AG20443 (cell line): ENCODE measurements at places on chromosomes 6 and 20.
A peak's percentile ranks its signal among the peaks of the same experiment; 100 is the strongest.

DNA sequence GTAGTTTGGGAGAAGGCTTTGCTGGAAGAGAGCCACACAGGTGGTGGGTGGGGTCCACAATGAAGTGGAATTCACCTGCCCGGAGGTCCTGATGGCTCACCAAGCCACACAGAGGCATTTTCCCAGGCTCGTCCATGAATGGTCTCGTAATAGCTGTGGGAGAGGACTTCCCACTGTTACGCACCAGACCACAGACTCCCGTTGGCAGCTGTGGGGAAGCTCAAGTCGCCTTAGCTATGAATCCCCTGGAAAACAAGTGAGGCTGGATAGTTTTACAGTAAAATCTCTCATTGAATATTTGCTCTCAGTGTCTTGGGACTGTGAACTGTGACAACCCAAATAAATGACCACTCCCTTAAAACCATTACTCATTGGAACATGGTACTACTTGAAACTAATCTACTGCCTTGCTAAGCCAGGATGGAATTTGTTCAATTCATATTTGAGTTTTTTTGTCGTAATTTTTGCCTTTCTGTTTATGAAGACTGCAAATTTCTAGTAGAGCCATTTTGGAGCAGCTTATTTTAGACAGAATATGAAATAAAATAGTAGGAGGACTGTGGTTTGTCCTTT, 79.4 kb downstream of the JAG1 start:
- DNase-seq, result no peak

GRCh38 chr20:58682656-58683531, 9.7 kb upstream of the NPEPL1 start:
- no peak for DNase-seq

DNA sequence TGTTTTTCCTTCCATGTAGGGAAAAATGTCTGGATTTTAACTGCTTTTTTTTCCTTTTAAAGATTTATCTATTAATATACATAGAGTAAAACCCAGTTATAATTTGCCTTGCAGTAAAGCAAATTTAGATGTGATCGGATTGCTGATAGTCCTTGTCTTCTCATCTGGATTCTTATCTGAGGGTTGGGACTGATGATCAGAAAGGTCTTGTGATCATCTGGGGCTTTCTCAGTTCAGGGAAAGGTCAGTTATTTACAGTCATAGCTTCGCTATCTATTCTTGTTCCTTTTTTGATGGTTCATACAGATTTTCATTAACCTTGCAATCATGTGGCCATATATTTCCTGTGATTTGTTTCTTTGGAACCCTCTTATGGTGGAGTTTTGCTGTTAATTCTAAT, 63.8 kb upstream of the CLDN20 start:
- no peak for DNase-seq

DNA sequence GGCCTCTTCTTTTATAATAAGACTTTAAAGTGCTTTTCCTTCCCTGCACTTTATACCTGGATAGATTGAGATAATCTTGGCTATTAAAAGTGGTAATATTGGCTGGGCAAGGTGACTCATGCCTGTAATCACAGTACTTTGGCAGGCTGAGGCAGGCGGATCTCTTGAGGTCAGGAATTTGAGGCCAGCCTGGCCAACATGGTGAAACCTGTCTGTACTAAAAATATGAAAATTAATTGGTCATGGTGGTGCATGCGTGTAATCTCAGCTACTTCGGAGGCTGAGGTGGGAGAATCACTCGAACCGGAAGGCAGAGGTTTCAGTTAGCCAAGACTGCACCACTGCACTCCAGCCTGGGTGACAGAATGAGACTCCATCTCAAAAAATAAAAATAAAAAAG, 197.1 kb upstream of the RGS17 start:
- no peak for DNase-seq

GRCh38 chr6:87789198-87789899, 87.3 kb upstream of the AKIRIN2 start:
- peak; percentile 77 for DNase-seq

DNA sequence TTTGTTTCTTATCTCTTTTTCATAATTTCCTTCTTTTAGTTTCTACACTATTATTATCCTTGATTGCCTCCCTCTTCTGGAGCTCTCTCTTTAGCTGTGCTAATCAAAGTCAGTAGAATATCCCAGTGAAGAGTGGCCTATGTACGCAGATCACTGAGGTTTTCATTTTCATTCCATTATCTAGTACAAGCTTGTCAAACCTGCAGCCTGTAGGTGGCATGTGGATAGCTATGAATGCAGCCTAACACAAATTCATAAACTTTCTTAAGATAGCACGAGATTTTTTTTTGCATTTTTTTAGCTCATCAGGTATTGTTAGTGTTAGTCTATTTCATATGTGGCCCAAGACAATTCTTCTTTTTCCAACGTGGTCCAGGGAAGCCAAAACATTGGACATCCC, 825.7 kb upstream of the MAP3K7 start:
- no peak for DNase-seq

DNA sequence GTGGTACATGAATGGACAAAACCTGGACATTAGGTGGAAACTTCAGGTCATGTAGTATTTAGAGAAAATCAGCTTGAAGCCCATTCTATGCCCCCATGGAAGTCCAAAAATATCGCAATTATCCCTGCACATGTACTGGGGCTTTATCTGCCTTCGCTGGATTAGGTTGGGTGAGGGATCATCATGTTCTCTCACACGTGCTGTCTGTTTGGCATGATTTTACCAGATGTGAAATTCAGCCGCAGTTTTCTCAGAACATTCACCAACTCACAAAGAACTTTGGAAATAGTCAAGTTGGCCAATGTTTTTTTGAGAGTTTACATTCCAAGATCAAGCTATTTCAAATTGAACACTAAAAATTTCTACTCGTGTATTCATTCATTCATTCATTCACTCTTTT, 459.8 kb upstream of the CITED2 start:
- DNase-seq, result peak; percentile 20

DNA sequence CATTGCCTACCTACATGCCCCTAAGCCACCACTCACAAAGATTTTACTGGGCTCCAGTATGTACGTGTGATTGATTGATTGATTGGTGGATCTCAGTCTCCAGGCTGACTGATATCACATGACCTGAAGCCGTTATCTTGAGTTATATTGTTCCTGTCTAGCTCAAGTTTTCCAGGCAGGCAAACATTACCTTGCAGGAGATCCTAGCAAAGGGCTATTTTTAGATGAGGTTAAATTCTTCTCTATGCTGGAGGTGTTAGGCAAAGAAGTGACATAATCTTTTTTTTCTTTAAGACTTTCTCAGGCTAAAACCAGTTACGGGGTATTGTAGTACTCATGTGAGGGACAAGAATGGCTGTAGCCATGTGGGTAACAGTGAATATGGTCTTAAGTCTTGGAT, 125.2 kb downstream of the DOK5 start:
- DNase-seq, result no peak

GRCh38 chr6:32460528-32460927, 20.8 kb downstream of the HLA-DRA start:
- no peak for DNase-seq

DNA sequence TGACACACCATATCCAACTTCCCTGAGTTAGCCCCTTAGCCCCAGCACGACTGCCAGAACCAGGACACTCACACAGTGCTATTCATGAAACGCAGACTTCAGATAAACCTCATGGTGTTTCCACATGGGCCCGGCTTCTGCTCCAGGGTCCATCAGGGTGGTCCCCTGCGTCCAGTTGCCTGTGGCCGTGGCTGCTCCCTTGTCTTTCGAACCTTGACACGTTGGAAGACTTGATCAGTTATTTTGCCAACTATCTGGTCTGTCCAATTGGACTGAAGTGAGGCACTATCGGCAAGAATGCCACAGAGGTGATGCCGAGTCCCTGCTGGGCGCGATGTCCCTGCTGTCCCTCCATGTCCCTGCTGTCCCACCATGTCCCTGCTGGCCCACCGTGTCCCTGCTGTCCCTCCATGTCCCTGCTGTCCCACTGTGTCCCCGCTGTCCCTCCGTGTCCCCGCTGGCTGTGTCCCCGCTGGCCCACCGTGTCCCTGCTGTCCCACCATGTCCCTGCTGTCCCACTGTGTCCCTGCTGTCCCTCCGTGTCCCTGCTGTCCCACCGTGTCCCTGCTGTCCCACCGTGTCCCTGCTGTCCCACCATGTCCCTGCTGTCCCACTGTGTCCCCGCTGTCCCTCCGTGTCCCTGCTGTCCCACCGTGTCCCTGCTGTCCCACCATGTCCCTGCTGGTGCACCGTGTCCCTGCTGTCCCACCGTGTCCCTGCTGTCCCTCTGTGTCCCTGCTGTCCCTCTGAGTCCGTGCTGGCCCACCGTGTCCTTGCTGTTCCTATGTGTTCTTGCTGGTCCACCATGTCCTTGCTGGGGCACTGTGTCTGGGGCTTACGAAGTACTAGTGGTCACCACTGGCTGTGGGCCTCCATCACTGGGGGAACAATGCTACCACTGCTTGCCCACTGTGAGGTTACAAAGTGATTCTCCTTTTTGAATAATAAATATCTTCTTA, 251.4 kb downstream of the DLL1 start:
- no peak for DNase-seq

GRCh38 chr20:52209154-52209571, 17.6 kb upstream of the ZFP64 start:
- no peak for DNase-seq

DNA sequence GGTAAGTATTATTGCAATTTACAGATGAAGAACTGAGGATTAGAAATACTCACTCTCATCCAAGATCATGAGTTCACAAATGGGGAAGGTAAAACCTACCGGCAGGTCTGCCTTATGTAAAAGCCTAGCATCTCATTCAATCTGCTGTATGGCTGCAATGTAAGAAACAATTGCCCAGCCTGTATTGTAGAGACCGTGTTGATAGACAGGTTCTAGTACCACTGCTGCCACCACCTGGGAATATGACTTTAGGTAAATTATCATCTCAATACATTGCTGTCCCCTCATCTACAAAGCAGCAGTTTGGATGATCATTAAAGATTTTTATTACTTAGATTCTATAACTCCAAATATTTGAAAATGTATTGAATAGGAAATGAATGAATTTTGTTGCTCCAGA, 23.3 kb upstream of the ARHGAP18 start:
- no peak for DNase-seq

- no peak for DNase-seq
Measured at GRCh38 chr6:70680396-70680795, 12.7 kb downstream of the SMAP1 start.

DNA sequence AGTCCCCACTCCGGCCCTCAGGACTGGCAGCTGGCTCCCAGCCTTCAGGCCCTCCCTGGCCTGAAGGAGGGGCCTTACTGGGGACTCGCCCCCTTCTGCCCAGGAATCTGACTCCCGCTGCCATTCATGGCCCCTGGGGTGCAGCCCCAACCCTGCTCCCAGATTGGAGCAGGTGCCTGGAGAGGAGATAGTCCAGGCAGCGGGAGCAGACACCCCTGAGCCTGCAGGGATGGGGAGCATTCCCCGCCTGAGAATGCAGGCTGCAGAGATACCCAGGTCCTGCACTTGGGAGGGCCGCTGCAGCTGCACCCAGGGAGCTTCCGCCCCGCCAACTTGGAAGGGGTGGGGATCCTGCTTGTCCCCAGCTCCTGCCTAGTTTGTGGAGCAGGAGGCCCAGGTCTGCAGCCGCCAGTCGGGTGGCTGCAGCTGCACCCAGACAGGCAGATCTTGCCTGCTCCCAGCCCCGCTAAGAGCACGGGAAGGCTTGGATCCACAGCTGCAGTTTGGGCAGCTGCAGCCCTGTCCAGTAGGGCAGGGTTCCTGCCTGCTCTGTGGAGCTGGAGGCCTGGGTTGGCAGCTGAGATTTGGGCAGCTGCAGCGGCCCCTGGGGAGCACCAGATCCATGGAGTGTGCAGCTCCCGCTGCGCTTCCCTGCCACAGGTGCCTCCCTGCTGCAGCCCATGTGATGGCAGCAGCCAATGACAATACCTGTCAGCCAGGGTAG, 5.2 kb downstream of the GTSF1L start:
- DNase-seq, result no peak

DNA sequence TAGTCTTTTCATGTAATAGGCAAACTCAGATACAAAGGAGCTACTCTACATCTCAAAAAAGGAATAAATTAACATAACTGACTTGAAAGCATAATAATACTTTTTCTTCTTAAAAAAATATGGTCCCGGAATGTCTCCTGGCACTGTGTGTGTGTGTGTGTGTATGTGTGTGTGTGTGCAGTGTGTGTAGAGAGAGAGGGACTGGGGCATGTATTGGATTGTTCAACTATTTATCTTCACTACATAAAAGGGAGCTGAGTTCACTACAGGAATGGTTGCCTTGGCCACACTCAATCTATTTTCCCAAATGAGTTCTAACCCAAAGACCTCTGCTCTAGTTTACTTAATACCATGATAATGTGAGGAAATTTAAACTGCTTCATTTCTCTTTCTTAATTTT, 51.1 kb downstream of the B3GAT2 start:
- no peak for DNase-seq

- peak; percentile 74 for DNase-seq
Measured at GRCh38 chr6:73704260-73704659, 8.3 kb downstream of the CD109 start.

DNA sequence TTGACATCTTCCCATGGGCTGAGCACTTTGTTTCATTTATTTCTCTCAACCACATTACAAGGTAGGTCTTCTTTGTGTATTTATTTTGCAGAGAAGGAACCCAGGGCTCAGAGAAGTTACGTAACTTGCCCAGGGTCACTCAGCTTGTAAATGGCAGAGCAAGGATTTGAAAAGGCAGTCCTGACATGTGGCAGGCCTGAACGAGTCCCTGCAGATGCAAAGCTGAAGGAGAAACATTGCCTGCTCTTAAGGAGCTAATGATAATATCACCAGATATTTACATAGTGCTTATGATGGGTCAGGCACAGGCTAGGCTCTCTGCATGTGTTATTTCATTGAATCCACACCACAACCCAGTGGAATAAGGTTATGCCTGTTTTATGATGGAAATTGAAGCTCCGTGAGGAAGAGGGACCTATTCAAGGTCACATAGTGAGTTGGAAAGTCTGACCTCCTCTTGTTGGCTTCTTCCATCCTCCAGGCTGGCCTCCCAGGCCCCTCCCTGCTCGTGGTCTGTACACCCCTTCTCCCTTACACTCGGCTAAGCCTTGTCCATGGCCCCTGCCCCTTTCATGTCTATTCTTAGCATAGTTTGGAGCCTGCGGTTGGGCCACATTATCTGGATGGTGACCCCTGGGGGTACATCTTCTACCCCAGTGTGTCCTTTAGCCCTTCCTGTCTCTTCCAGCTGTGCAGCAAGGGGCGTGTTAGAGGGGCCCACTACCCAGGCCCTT, 12.5 kb downstream of the MYH7B start:
- no peak for DNase-seq

DNA sequence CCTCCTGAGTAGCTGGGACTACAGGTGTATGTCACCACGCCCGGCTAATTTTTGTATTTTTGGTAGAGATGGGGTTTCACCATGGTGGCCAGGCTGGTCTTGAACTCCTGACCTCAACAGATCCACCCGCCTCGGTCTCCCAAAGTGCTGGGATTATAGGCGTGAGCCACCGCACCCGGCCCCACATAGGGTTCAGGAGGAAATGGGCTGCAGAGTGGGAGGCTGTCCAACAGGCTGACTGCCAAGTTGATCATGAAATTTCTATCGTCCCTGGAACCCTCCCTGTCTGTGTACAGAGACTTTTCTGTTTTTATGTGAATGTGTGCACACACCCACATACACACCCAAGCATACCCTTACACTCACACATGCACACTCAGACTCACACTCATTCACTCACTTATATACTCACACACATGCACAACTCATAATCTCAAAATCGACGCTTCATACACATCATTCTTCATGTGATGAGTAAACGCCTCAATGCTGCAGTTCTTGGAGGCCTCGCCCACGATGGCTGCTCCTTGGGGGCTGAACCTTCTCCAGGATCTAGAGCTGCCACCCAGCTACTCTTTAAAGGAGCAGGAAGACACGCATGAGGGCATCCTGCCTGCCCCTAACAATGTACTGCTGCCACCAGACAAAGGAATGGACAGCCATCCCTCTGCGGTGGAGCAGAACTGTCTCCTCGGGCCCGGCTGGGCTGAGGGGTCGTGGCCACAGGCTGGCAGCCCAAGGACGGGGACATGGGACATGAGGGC, 35.6 kb downstream of the SUN5 start:
- DNase-seq, result no peak
